ENCODE measurements at places on chromosomes 12 and 14. TPM values are rescaled to one million over a fixed set of nuclear protein-coding genes. Genes with fewer than 3 reads are reported as not detected.

SMCO2 gene
- not detected for total RNA-seq

NXPH4 gene
- total RNA-seq, result 0.13 TPM

KLRF1 gene
- total RNA-seq, result not detected

CFAP54 gene
- total RNA-seq, result not detected

UBE3B gene
- 4,080 TPM for total RNA-seq

PLEKHD1 gene
- not detected for total RNA-seq

RNASE1 gene
- total RNA-seq, result not detected

CMKLR1 gene
- not detected for total RNA-seq

PAH gene
- not detected for total RNA-seq

TDRD9 gene
- total RNA-seq, result 2.2 TPM

LRP1-AS gene
- not detected for total RNA-seq

FZD10 gene
- not detected for total RNA-seq

TMEM52B gene
- total RNA-seq, result 1.1 TPM

DNA sequence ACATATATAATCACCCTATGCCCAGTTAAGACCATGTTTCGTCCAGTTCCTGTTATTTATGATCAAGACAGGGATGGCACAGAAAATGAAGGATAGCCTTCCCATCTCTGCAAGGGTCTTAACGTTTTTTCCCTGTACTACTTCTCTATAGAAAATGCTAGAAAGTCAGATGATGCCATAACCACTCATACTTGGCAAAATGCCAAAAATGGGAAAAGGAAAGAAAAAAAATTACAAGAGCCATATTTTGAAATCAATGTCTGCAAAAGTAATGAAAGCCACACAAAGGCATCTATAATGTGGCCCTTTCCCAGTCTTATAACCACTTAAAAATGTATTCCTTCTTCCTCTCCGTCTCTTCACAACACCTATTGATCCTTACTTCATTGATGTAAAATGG, 1.8 kb upstream of the MYL6B start:
- DNase-seq, result no peak

- no peak for DNase-seq
Observed at GRCh38 chr14:24680516-24680915, 46.5 kb upstream of the GZMB start.

- no peak for DNase-seq
Observed at GRCh38 chr12:1616233-1617066, 12.6 kb upstream of the WNT5B start.

DNA sequence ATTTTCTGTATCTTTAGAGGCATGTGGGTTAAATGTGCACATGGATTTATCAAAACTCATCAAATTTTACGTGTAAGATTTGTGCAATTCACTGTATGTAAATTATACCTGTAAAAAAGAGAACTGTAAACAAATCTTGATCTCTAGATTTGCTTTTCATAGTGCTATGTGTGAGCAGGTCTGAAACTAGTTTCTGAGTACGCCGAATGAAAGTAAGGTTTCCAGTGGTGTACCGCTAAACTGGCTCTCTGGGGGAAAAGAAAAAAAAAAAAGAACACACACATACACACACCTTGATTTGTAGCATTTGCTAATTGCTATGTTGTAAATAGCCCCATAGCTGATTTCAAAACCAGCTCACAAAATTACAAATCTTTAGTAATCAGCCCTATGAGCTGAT, 8.6 kb upstream of the SLC41A2 start:
- no peak for DNase-seq

DNA sequence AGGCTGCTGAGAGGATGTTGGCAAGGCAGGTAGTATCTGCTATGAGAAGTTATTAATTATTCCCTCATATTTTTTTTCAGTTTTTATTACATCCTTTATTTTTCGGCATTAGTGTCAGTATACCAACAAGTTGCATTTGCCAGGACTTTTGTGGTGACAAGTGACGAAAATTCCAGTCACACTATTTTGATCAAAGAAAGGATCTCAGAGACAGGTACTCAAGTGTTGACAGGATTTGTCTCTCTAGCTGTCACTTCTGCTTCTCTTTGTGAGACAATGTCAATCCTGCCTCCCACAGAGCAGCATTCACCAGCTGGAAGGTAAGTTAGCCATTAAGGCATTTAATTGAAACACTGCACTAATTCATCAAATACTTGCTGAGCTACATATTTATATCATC, 18.0 kb upstream of the IFNG start:
- DNase-seq, result no peak

- no peak for DNase-seq
Observed at GRCh38 chr14:69763761-69764510, 3.0 kb upstream of the SRSF5 start.

DNA sequence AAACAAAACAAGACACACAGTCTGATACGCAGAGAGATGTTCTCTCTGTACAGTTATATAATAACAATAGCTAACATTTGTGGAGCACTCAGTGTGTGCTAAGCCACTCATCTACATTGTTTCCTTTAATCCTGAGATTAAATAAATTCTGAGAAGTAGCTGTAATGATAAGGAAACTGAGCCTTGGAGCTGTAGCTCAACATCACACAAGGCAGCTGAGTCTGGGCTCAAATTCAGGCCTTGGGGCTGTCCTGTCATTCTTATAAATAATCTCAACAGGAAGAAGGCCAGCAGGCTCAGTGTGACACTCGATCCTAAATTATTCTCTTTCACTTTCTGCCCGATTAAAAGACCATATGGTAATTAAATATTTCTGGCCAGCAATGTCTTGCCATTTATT, 24.5 kb downstream of the CDKN1B start:
- DNase-seq, result no peak

GRCh38 chr14:33455654-33456345, 495.1 kb downstream of the EGLN3 start:
- DNase-seq, result no peak

- no peak for DNase-seq
Observed at GRCh38 chr12:121925358-121925695, 6.9 kb downstream of the CFAP251 start.

- DNase-seq, result no peak
Observed at GRCh38 chr12:103679421-103680170, 92.5 kb downstream of the STAB2 start.

- no peak for DNase-seq
Observed at GRCh38 chr14:61225344-61225743, 55.8 kb downstream of the TMEM30B start.

DNA sequence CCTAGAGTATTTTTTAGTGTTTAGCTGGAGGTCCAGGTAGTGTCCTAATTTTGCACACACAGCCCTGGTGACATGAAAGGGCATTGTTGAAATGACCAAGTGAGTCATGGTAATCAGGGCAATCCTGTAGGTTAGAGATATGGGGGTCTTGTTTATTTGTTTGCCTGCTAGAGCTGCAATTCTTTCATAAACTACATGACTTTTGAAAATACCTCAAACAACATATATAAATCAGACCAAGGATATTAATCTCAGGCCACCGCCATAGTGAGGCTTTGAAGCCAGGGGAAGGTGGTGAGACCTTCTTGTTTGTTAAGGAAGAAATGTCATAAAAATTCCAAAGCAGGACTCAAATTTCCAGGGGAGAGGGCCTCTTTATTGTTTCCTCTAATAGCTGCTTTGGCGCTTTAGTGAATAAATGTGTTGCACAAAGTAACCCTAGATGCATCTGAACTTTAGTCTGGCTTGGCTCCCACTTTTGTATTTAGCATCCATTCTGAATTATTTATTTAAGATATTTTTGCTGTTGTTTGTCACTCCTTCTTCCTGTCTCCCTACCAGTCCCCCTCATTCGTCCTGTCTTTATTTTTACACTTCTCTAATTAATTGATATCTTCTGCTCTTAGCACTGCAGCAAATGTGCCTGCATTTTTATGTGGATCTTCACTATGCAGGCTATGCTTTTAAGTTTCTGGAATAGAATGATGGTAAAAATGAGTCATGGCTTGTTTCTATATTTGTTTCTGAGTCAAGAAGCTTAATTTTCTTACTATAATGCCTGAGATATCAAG, 430.3 kb downstream of the RAD51B start:
- DNase-seq, result peak; percentile 52

DNA sequence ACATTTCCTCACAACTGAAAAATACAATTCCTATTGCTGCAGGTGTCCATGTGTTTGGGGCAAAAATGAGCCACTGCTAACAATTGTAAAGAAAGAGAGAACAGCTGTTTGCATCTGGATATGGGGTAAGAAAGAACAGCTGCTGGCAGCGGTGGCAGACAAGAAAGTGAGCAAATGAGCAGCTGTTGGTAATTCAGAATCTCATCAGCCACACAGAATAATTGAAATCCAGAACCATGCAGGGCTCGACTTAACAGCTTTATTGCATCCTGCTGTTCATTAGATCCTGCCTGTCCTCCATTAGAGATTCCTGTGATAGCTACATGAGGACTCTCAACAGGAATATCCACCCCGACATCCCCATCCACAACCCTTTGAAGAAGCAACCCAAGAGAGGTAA, 62.5 kb upstream of the TSPAN8 start:
- no peak for DNase-seq

- peak; percentile 46 for DNase-seq
Observed at GRCh38 chr12:5173511-5174011, 129.9 kb downstream of the KCNA5 start.

- DNase-seq, result no peak
Observed at GRCh38 chr12:124013073-124013472, 40.1 kb downstream of the ZNF664 start.

DNA sequence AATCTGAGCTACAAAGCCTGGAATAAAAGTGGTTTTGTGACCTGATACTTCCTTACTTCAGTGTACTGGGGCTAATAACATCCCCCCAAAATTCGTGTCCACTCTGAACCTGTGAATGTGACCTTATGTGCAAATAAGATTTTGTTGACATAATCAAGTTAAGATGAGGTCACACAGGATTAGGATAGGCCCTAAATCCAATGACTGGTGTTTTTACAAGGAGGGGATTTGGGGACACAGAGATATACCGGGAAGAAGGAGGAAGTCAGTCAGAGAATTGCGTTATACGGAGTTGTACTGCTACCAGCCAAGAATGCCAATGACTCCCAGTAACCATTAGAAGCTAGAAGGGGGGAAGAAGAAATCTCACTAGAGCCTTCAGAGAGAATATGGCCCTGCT, 299.9 kb downstream of the ACSS3 start:
- no peak for DNase-seq

DNA sequence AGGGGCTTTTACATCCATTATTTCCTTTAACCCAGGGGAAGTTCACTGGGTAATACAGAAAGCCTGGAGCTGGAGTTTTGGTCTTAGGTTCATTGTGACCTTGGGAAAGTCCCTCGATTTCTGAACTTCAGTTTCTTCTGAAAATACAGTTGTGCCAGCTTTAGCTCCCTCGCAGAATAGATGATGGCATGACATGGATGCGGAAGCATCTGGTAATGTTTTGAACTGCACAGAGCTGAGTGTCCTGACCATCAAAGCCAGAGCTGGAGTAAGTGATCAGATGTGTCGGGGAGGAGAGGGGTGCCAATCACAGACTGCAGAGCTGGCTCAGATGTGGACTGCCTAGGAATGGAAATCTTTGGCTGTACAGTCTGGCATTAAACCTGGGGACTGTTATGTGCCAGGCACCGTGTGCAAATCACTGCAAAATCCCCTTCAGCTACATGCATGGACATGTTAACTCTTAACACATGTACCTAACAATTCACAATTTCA, 180.9 kb downstream of the ETV6 start:
- DNase-seq, result no peak

- DNase-seq, result no peak
Observed at GRCh38 chr12:52198454-52199215, 6.8 kb upstream of the KRT80 start.

DNA sequence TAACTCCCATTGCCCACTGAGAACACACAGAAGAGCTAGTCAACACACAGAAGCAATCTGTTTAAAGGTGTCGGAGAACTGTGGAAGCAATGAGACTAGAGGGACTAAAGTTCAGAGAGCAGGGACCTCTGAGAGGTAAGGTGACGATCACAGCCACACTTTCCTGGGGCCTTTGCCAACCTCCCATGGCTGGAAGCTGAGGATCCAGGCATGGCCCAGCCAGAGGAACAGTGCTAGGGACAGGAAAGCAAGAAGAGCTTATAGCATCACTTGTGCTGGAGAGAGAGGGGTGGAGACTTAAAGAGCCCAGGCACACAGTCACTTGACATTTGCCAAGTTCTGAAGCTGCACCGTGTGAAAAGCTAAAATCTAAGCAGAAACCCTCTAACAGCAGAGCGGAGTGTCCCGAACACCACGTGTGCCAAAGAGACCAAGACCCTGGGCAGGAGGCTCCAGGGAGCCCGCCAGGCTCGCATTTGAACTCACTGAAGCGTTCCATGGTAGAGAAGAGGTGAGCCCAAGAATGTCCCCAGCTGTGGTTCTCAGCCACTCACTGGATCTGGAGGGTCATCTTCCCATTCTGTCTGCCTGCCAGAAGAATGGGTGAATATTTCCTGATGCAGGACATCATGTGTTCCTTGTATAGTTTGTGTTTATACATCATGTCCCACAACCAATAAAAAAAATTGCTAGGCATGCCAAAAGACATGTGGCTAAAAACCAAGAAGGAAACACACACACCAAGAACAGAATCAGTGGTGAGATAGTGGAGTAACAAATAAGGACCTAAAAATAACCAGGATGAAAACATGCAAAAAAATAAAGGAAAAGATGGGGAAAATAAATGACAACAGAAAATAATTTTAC, 174.0 kb upstream of the C14orf180 start:
- DNase-seq, result no peak

- no peak for DNase-seq
Observed at GRCh38 chr12:30729547-30729946, 25.2 kb downstream of the CAPRIN2 start.

GRCh38 chr12:52020539-52021336, 14.0 kb downstream of the TAMALIN start:
- DNase-seq, result peak; percentile 66

DNA sequence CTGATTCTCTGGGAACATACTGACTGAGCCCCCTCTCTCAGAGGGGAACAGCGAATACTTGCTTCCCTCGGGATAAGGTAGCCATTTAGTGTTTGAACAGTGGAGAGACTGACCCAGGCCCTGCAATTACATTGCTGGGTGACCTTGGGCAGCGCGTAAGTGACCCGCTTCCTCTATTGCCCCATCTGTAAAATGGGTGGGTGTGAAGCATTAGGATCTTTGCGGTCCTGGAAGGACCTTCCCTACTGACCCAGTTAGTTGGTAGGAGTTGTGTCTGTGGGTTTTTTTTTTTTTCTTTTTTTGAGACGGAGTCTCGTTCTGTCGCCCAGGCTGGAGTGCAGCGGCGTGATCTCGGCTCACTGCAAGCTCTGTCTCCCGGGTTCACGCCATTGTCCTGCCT, 1.2 kb upstream of the KMT5A start:
- DNase-seq, result no peak
